ENCODE measurements at places on chromosomes 1 and 21. TPM values are rescaled to one million over a fixed set of nuclear protein-coding genes. Genes with fewer than 3 reads are reported as not detected.

The KRTAP19-6 gene
- total RNA-seq = not detected

The KCNAB2 gene
- total RNA-seq = 218 TPM

The KRTAP10-5 gene
- total RNA-seq = not detected

The OR2T33 gene
- not detected for total RNA-seq

The UBL4B gene
- not detected for total RNA-seq

The SPATA45 gene
- total RNA-seq = not detected

- no peak for DNase-seq
- H3K4me3 ChIP-seq = no peak overlapping the region
- no peak overlapping the region for H3K27ac ChIP-seq
- H3K4me1 ChIP-seq = no peaks in the 10 kb centered on the region
- no peaks in the 10 kb centered on the region for H3K36me3 ChIP-seq
These were observed 62.6 kb upstream of the DENND1B start for GRCh38 chr1:197837911-197838310.

DNA sequence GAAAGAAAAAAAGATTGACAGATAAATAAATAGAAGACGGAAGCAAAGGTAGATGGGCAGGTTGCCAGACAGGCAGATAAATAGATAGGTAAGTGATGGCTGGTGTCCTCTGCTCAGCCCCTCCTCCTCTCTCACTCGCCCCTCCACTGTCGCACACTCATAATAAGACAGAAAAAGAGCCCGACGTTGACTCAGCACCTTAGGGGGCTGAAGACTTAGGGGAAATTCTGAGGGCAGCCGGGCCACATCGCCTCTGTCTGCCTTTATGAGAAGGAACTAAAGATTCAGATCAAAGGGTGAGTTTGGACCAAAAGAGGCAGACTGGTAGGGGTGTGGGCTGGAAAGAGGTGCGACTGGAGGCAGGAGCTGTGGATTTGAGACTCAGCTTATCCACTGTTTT, 158.1 kb upstream of the IGSF21 start:
- H3K36me3 ChIP-seq = no peaks in the 10 kb centered on the region
- peaks cover 33% of the 10 kb centered on the region for H3K27me3 ChIP-seq
- no peaks in the 10 kb centered on the region for H3K4me1 ChIP-seq
- H3K27ac ChIP-seq = no peak overlapping the region
- no peak for DNase-seq

GRCh38 chr1:210516697-210517459, 188.2 kb downstream of the HHAT start:
- no peaks in the 10 kb centered on the region for H3K27me3 ChIP-seq
- H3K36me3 ChIP-seq = peaks cover 2% of the 10 kb centered on the region
- no peak for DNase-seq
- H3K4me3 ChIP-seq = no peak overlapping the region
- no peaks in the 10 kb centered on the region for H3K4me1 ChIP-seq

- no peak overlapping the region for H3K27ac ChIP-seq
- H3K27me3 ChIP-seq = peaks cover 8% of the 10 kb centered on the region
- no peaks in the 10 kb centered on the region for H3K36me3 ChIP-seq
- no peaks in the 10 kb centered on the region for H3K4me1 ChIP-seq
- DNase-seq = no peak
These were observed 5.6 kb upstream of the PLCH2 start for GRCh38 chr1:2470290-2471158.

- H3K4me1 ChIP-seq = no peaks in the 10 kb centered on the region
- no peak overlapping the region for H3K4me3 ChIP-seq
- H3K36me3 ChIP-seq = peaks cover 3% of the 10 kb centered on the region
- H3K27ac ChIP-seq = no peak overlapping the region
- H3K27me3 ChIP-seq = no peaks in the 10 kb centered on the region
These were observed 26.9 kb upstream of the LRRC3 start for GRCh38 chr21:44428281-44428960.

GRCh38 chr1:56535939-56536338, 43.4 kb downstream of the PLPP3 start:
- H3K36me3 ChIP-seq = no peaks in the 10 kb centered on the region
- H3K4me3 ChIP-seq = no peak overlapping the region
- no peak for DNase-seq
- H3K27me3 ChIP-seq = peaks cover 5% of the 10 kb centered on the region
- H3K27ac ChIP-seq = no peak overlapping the region

DNA sequence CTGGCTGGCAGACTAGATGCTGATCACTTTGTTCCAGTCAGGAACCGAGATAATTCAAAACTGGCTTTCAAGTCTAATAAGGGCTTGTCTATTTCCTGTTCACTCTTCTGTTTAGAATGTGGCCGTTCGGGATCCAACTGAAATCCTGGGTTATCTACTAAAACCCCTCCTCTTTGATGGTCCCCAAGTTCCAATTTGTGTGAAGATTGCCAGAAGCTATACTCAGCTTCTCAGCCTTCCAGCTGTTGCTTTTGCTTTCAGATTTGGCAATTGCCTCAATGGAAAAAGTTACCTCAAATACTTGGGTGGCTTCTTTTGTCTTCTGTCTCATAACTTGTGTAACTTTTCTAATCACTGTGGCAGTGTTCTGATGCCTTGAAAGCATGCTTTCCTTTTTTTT, 43.7 kb downstream of the BTBD8 start:
- H3K27me3 ChIP-seq = no peaks in the 10 kb centered on the region
- peak; percentile 5 for DNase-seq
- peak overlapping the region; percentile 55 for H3K27ac ChIP-seq
- H3K36me3 ChIP-seq = peaks cover 3% of the 10 kb centered on the region
- H3K4me1 ChIP-seq = peaks cover 13% of the 10 kb centered on the region

DNA sequence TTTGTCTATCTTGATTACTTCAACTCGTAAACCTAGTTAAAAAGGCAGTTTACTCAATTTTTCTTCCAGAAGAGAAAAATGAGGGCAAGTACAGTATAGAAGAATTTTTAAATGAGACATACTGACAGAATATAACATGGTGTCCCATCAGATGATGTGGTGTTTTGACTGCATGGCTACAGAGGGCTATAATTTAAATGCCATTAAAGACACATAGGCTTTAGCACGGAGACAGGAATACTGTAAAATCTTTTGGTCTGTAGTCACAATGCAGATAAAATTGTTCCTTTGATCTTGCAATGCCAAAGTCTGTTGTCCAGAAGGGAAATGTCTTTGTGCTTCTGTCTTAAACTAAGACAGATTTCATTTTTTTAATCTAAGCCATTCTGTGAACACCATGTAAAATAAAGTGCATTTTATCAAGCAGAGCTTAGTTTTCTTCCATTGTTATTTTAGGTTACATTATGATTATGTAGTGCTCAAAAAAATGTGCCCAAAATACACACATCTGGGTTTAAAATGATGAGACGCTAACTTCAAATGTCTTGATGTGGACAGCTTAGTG, 249.6 kb downstream of the PTPRC start:
- H3K27me3 ChIP-seq = no peaks in the 10 kb centered on the region
- DNase-seq = no peak
- H3K4me1 ChIP-seq = peaks cover 24% of the 10 kb centered on the region
- peaks cover 4% of the 10 kb centered on the region for H3K36me3 ChIP-seq
- H3K4me3 ChIP-seq = no peak overlapping the region

DNA sequence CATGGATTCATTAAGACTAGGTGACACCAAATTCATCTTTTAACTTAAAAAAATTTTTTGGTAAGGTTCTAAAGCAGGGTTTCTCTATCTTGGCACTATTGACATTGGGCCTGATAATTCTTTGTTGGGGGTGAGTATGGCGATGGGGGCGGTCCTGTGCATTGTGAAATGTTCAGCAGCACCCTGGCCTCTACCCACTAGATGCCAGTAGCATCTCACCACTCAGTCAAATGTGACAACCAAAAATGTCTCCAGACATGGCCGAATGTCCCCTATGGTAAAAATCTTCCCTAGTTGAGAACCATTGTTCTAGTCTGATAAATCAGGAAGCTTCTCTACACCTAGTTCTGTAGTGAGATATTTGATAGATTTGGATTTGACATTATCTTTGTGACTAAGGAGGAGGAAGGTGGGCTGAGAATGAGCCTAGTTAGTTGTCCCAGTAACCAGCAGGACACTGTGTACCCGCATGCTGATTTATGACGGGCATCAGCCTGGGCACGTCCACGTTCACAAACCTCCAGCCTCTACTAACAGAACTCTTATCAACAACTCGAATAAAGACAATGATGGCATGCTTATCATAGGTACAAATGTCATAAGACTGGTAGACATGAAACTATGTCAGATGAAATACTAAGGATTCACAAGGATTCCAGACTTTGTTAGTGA, 104.6 kb downstream of the KCND3 start:
- no peak for DNase-seq
- no peak overlapping the region for H3K27ac ChIP-seq
- peaks cover 22% of the 10 kb centered on the region for H3K27me3 ChIP-seq

DNA sequence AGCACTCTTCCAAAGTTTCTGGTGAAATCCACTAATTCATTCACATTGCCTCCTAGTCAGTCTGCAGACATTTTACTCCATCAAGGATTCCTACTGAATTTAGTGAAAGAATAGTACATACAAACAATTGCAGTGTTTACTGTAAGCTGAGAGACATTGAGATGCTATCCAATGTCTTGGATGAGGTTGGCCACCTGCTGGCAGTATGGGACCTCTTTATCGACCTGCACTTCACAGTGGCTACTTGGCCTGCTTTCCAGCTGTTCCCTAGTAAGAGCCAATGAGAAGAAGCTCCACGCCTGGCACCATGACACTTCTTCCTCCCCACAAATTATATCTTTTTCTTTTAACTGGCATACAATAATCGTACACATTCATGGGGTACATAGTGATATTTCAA, 51.5 kb upstream of the LRIF1 start:
- H3K27me3 ChIP-seq = peaks cover 33% of the 10 kb centered on the region
- H3K4me1 ChIP-seq = no peaks in the 10 kb centered on the region
- H3K4me3 ChIP-seq = no peak overlapping the region
- no peaks in the 10 kb centered on the region for H3K36me3 ChIP-seq
- no peak overlapping the region for H3K27ac ChIP-seq

- DNase-seq = no peak
- H3K36me3 ChIP-seq = no peaks in the 10 kb centered on the region
- H3K27ac ChIP-seq = no peak overlapping the region
- H3K4me1 ChIP-seq = no peaks in the 10 kb centered on the region
These were observed 147.6 kb upstream of the DEPDC1 start for GRCh38 chr1:68644504-68644903.

DNA sequence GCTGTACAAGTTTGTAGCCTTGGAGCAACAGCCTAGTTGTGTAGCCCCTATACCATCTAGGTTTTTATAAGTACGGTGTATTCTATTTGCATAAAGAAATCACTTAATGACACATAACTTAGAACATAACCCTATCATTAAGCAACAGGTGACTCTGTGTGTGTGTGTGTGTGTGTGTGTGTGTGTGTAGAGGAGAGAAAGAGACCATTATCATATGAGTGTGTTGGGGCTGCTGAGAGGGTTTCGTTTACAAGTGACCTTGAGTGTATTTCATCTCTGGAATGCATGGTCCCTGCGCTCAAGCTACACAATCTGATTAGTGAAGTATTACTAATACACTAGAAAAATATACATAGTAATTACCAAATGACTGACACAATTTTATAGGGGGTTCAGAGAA, 115.1 kb downstream of the RABGAP1L start:
- no peak overlapping the region for H3K27ac ChIP-seq
- no peaks in the 10 kb centered on the region for H3K27me3 ChIP-seq
- H3K4me1 ChIP-seq = no peaks in the 10 kb centered on the region
- DNase-seq = no peak

GRCh38 chr21:45706299-45706698, 62.8 kb downstream of the PCBP3 start:
- no peaks in the 10 kb centered on the region for H3K36me3 ChIP-seq
- DNase-seq = no peak
- peaks cover 3% of the 10 kb centered on the region for H3K4me1 ChIP-seq
- no peaks in the 10 kb centered on the region for H3K27me3 ChIP-seq
- H3K27ac ChIP-seq = no peak overlapping the region

- peaks cover 18% of the 10 kb centered on the region for H3K4me1 ChIP-seq
- no peaks in the 10 kb centered on the region for H3K36me3 ChIP-seq
- peak within 1 kb of the TSS; percentile 56 for H3K4me3 ChIP-seq
- peaks cover 71% of the 10 kb centered on the region for H3K27me3 ChIP-seq
- DNase-seq = no peak
These were observed at the start of gene ELAVL4 for GRCh38 chr1:50108497-50109059. ELAVL4 (plus strand) TSS chr1:50108920; CDS start chr1:50109190, 270 bp downstream.

DNA sequence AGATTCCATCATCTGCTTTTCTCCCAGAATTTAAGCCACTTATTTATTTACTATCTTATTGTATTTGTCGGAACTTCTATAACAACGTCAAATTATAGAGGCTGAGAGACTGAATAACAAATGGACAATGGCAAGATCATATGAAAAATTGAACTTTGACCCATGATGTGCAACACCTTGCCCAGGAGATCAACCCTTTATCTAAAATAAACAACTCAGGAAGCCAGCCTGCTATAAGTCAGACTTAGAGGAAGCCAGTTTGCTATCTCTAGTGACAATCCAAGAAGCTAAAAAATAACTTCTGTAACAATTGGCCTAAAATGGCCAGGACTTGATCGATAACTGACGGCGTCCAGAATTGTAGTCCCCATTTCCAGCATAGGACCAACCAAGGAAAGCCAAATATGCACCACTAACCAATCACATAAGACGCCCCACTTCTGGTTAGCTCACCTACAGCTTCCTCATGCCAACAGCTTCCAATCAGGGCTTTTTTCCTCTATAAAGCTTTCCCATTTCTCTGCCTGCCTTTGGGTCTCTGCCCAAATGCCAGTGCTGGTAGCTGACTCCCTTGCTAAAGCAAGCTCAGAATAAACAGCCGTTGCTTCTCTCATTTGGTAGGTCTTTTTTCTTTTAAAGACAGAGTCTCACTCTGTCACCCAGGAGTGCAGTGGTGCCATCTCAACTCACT, 28.5 kb downstream of the ANP32E start:
- H3K4me1 ChIP-seq = no peaks in the 10 kb centered on the region
- no peak overlapping the region for H3K4me3 ChIP-seq
- DNase-seq = no peak

DNA sequence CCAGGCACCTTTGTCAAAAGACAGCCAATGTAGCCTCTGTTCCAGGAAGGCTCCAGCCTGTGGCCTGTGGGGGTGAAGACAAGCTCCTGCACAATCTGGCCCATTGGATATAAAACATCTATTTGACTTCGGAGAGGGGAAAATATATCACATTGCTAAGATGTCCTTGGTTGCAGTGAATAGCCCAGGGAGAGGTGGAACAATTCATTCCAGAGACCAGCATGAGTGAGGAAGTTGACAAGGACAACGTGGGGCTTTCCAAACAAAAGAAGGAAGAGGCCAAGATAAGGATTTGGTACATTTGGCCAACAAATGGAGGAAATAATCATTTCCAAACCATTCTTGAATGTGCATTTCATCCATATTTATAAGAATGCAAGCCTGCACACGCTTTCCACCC, 187.0 kb downstream of the ETS2 start:
- DNase-seq = no peak
- H3K4me3 ChIP-seq = no peak overlapping the region
- peaks cover 28% of the 10 kb centered on the region for H3K27me3 ChIP-seq

GRCh38 chr1:115555446-115555845, 86.3 kb upstream of the VANGL1 start:
- peaks cover 10% of the 10 kb centered on the region for H3K27me3 ChIP-seq
- no peak for DNase-seq
- no peaks in the 10 kb centered on the region for H3K4me1 ChIP-seq
- H3K36me3 ChIP-seq = no peaks in the 10 kb centered on the region
